ENCODE measurements at places on chromosomes 16 and 17.

- DNase-seq: no peak
Observed at GRCh38 chr16:48632137-48632774, 22.3 kb upstream of the N4BP1 start.

DNA sequence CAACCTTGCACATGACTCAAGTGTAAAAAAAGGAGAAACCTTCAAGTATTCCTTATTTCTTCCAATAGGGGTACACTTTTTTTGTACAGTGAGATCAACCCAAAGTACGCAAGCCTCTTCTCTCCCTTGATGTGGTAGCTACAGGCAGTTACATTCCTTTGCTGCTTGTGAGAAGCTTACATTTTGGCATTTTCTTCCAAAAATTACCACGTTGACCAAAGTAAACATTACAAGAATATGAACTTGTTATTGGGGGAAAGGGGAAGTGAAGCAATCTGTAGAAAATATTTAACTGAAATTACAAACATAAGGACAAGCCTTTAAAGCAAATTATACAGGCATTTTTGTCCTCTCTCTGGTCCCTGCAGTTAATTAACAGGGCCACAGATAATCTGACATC, 97.0 kb upstream of the TOB1 start:
- DNase-seq: no peak

DNA sequence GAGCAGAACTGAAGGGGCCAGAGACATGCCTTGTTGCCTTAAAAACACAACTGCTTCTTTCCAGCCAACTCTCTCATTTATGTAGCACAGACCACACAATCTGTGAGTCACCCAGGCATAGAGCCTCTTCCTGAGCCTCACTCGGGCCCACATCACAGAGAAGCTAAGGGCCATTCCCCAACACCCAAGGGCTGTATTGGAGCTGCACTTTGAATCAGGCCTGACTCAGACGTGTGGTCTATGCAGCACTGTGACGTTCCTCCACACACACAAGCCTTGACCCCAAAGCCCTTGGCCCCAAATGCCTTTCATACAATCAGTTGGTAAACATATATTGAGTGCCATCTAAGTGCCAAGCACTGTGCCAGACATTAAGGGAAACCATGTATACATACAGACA, 308.9 kb upstream of the DYNLRB2 start:
- DNase-seq: no peak

DNA sequence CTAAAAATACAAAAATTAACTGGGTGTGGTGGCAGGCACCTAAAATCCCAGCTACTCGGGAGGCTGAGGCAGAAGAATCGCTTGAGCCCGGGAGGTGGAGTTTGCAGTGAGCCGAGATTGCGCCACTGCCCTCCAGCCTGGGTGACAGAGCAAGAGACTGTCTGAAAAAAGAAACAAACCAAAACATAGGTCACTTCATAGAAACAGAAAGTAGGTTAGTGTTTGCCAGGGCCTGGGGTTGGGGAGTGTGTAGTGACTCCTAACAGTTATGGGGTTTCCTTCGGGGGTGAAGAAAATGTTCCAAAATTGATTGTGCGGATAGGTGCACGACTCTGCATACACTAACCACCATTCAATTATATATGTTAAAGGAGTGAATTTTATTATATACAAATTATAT, 59.2 kb downstream of the ATP2C2 start:
- DNase-seq: no peak

DNA sequence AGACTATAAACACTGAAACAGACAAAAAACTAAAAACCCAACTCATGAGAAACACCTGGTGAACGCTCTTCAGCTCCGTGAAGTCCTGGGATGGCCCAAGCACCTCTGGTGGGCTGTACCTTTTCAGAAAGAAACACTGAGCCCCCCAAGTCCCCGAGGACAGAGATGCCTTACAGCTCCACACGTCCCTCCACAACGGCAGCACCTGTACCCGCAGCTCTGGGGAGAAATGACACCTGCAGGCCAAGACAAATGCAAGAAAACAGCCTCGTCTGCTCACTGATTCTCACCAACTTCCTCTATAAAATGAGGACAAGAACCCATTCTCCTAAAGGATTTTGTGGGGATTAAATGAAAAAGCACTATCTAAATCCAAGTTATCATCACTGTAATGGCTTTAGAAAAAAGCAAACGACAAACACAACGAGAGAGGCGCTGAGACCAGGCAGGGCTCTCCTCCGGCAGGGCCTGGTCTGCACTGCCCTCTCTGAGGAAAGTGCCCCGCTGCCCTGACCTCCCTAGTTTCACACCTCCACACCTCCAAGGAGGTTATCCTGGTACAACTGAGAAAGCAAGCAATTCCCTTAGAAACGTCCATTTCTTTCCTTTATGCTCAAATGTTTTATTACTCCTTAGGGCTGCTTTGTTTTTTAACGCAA, 114.9 kb downstream of the ZNF778 start:
- no peak for DNase-seq

GRCh38 chr17:79581324-79581932, 29.4 kb downstream of the RBFOX3 start:
- DNase-seq: no peak

GRCh38 chr17:303168-303567, 49.4 kb downstream of the RPH3AL start:
- DNase-seq: no peak

DNA sequence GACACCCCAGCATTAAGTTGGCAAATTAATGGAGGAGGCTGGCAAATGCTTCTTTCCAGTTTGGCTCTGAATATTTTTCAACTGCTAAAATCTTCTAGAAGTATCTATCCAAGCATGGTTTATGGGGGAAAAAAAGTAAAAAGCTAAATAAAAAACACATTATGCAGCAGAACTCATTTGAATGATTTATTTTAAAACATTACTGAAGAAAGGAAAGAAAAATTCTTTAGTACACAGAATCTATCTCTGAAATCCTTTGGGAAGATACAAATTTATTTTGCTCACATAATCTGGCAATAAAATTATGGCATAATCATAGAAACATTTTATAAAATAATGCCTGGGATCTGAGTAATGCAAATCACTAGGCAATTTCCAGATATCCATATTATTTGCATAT, 328.1 kb upstream of the MON1B start:
- no peak for DNase-seq

DNA sequence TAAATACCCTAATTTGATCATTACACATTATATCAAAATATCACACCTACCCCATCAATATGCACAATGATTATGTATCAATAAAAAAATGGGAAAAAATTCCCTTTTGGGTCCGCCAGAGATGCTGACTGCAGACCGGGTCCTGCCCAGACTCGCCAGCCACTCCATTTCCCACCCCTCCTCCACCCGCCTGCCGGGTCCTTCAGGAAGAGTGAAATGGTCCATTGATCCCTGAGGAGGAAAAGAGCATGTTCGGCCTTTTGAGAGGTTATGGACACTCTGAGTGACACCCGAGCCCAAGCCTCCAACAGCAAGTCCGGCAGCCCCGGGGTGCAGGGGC, 123.9 kb upstream of the ZFHX3 start:
- DNase-seq: no peak

- DNase-seq: no peak
Observed at GRCh38 chr16:71971571-71971970, 28.6 kb downstream of the PKD1L3 start.

GRCh38 chr17:77274096-77274845, 133.5 kb downstream of the SEC14L1 start:
- DNase-seq: no peak

DNA sequence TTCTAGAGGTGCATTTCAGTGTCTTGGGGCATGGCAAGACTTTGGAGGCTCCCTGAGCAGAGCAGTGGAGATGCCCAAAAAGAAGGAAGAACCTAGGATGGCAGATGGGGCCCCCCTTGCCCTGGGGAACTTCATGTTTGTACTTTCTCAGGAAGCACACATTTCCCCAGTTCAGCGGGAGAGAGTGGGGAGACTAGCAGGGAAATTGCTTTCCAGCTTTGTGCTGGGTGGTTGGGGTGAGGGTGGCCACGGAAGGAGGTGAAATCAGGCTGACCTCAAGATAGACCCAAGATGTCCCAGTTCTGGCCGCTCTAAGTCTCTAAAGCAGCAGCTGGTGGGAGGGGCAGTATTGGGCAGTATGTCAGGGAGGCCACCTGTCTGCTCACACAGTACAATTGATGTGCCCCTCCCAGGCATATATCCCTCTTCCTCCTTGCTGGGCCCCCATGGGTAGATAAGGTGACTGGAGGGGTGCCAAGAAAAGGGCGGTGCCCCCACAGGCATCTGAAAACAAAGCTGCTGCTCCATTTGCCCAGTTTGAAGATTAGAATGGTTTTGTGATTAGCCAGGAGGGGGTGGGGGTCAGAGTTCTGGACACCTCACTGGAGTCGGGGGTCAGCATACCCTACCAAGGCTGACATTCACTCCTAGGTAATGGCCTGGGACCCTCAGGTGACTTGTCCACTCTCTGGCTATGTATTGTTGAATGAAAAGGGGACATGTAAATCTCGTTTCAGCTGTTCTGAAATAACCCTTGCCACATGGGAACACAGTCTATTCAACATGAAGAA, 17.1 kb upstream of the NAGLU start:
- DNase-seq: no peak

GRCh38 chr17:81230043-81230820, 7.5 kb upstream of the CEP131 start:
- DNase-seq: no peak

DNA sequence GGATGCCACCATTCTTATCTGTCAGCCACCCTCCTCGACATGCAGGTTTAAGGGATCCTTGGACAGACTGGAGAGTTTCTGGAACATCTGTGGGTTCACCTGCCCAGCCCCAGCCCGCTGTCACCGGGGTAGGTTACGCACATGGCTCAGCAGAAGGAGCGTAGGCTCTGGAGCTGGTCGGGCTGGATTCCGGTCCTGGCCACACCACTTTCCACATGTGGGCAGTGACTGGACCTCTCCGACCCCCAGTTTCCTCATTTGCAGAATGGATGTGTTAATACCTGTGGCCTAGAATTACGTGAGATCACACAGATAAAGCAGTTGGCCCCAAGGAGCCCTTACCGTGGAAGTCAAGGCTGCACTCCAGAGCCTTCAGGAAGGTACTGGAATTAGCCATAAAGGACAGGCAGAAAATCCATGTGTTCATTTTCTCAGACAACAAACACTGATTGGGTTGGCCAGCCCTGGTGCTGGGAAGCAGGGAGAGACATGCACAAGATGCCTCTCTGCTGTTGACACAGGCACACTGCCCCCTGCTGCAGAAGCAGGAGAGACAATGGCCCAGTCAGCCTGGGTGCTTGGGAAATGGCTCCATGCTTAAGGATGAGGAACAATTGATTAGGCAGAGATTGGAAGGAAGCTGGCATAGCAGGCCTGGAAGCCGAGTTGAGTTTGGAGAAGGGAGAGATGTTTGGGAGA, 58.8 kb downstream of the SF3B3 start:
- DNase-seq: no peak

DNA sequence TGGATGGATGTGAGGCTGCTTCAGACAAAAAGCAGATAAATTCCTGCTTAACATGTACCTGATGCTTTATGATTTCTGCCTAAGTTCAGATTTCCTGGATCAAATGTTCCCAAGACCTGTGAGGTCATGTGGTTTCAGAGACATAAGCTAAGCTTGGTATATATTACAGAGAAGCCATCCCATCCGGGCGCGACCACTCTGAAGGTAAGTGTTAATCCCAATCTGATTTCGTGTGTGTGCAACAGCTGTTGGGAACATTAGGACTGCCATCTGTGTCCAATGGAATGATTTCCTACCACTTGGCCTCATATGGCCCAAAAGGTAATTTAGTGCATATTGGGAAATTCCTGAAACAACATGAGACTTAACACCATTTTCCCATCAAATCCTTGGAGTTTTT, 199.1 kb downstream of the HS3ST3B1 start:
- no peak for DNase-seq

DNA sequence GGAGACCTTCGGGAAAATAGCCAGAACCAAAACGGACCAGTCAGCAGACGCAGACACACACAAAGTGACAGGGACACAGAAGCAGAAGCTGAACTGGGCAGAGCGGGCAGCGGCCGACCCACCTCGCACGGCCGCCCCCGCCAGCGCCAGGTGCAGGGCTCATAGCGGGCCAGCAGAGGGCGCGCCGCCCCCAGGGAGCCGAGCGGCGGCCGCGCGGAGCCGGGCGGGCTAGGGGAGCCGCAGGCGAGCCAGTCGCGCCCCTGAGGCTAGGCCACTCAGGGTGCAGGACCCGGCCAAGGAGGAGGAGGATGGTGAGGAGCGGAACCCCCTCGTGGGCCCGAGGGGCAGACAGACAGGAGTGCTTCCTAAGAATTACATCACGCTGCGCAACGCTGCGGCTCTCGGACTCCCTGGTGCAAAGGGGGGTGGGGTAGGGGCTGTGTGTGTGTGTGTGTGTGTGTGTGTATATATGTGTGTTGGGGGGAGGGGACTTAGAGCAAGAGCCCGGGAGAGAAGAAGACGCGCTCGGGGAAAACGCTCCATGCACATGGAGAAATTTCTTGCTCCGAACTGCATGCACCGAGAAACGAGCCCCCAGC, 913 bp upstream of the NOG start:
- DNase-seq: peak; percentile 62

- no peak for DNase-seq
Observed at GRCh38 chr17:8859027-8859803, 8.3 kb downstream of the PIK3R6 start.

GRCh38 chr17:76469076-76469990, 1.9 kb downstream of the AANAT start:
- no peak for DNase-seq

DNA sequence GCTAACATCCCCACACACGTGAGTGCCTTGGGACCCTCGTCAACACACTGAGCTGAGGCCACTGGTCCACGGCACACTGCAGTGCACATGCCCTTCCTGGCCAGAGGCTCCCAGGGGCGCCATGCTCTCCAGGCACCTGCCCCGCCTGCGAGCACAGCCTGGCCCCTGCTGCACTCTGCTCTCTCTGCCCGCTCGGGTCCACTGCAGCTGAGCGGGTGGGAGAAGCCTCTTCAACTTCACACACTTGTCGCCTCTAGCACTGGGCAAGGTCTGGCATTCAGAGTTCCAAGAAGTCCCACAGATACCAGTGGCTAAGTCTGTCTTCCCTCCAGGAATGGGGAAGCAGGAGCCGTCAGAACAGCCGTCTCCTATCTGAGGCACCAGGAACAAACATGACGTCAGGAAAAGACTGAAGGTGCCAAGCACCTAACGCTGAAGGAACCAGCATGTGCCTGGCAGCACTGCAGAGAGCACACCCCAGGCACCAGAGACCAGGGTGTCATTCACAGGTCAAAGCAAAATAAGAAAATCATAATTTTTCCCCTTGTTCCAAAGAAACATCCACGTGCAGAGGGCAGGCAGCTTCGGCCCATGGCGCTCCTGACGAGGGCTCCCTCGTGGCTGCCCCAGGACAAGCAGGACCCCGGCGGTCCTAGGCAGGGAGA, 82.9 kb downstream of the ZNF778 start:
- DNase-seq: no peak

GRCh38 chr17:29215174-29215573, 31.5 kb upstream of the CRYBA1 start:
- no peak for DNase-seq

GRCh38 chr16:77169650-77170236, 21.2 kb upstream of the MON1B start:
- DNase-seq: peak; percentile 27
